ENCODE measurements at places on chromosomes 4 and X.
A peak's percentile ranks its signal among the peaks of the same experiment; 100 is the strongest.

DNA sequence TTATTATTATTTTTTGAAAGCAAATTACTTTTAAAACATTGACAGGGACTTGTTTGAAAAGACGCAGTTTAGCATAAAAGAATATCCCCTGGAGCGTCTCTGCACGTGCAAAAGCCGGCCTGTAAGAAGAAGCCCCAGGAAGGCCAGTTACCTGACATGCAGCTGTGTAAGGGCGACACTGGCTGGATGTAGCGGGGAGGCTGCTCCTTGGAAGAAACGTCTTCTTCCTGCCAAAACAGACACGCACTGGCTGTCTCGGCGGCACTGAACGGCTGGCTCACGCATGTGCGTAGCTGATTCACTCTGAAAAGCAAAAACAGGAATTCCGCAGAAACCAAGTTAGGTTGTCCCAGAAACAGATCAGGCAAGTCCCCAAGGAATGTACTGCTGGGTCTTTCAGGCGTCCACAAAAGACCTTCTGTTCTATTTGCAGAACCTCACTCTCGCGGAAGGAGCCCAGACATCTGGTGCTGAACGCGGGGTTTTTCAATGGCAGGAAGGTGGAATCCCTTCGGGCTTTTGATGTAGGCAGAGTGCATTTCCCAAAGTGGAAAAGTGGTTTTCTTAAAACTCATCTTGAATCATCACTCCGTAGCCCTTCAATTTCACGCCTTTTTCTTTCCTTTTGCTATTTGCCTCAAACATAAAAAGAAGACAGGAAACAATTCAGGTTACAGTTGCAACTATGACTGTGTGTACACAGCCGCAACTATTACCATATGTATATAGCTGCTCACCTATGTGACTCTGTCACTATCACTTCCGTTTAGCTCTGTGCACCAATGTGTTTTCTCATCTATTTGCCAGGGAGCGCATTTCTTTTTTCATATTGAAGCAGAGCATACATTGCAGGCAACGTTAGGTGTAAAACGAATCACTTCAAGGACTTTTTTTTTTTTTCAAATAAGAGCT lies 38.1 kb upstream of the ARSH start:
- DNase-seq: peak; percentile 50

- DNase-seq: no peak
These were observed 320.5 kb upstream of the IGFBP7 start for GRCh38 chr4:57430726-57431125.

- DNase-seq: no peak
These were observed 70.7 kb upstream of the PPP3CA start for GRCh38 chr4:101418055-101418454.

- DNase-seq: peak; percentile 45
These were observed 115.2 kb upstream of the BMPR1B start for GRCh38 chr4:94642561-94642866.

GRCh38 chr4:39285111-39285795 lies 80.9 kb downstream of the RFC1 start:
- no peak for DNase-seq

GRCh38 chr4:74931376-74931775 lies 1.5 kb upstream of the PARM1 start:
- DNase-seq: no peak

DNA sequence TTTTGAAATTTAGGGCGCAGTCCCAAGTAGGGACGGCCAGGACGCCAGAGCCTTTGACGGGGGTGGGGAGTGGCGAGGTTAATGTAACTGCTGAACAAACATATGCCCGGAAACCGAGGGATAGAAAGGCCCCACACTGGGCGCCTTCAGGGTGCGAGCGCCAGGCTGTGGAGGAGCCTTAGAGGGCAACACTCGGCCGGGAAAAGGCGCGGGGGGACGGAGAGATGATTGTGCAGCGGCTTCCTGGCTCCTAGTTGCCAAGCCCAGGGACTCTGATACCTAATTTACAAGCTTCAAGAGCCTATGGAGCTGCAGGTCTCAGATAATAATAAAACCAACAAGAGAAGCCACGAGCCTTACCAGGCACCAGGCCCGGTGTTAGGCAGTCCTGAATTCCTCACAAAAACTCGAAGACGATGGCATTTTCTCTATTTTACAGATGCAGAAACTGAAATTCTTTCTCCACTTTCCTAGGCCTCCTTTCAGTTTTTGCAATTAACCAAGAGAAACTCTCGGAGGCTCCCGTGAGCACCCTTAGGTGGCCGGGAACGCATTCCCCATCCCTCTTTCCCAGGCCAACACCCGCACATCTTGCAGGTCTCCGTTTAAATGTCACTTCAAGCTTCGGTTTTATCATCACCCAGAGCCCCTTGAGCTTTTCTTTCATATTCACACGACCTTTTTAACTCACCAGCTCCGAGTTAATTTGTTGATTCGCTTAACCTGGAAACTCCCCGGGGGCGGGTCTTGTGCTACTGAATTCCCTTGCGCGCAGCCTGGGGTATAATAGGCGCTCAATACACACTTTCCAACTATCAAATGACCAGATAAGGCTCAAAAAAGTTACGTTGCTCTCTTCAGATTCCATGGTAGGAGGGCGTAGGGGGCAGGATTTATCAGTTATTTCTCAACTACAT lies 6.4 kb upstream of the GSX2 start:
- DNase-seq: no peak

GRCh38 chrX:33840176-33840575 lies 291.9 kb downstream of the FAM47A start:
- DNase-seq: no peak
